H1 (cell line): ENCODE measurements at places on chromosomes 2 and 18. TPM values are rescaled to one million over a fixed set of nuclear protein-coding genes. Genes with fewer than 3 reads are reported as not detected.

- DNase-seq = no peak
These were observed 212.3 kb downstream of the SNTG2 start for GRCh38 chr2:1162768-1163584.

GRCh38 chr2:73933194-73933593 is 6.5 kb downstream of the DGUOK start:
- DNase-seq = no peak

GRCh38 chr18:55787536-55788073 is 199.6 kb upstream of the TCF4 start:
- DNase-seq = no peak

DNA sequence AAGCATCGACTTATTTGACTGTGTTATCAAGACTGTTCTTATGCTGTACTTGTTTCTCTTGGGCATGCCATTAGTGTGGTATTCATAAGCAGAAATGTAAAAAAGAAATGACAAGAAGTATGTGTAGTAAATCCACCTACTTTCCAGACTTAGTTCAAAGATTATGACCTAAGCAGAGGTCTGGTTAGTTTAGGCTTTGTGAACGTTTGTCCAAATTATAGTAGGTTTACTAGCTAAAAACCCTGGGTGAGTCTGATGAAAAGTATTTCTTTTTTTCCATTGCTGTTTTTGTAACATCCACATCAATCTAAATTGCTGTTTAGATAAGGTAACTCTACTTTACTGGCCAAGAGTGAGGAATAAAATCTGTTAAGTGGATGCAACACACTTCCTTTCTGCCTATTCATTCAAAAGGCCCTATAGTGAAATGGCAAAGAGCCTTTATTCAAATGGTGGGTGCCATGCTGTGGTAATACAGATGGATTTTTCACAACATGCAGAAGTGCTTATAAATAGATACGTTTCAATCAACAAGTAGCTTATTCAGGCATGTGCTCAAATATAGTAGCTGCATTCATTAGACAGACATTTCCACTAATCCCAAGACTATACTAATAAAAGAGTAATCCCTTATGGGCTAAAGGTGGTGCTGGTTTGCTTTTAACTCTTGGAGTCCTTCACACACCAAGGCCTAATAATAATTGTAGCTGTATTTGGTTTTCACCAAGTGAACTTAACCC is 122.5 kb upstream of the LTBP1 start:
- no peak for DNase-seq

DNA sequence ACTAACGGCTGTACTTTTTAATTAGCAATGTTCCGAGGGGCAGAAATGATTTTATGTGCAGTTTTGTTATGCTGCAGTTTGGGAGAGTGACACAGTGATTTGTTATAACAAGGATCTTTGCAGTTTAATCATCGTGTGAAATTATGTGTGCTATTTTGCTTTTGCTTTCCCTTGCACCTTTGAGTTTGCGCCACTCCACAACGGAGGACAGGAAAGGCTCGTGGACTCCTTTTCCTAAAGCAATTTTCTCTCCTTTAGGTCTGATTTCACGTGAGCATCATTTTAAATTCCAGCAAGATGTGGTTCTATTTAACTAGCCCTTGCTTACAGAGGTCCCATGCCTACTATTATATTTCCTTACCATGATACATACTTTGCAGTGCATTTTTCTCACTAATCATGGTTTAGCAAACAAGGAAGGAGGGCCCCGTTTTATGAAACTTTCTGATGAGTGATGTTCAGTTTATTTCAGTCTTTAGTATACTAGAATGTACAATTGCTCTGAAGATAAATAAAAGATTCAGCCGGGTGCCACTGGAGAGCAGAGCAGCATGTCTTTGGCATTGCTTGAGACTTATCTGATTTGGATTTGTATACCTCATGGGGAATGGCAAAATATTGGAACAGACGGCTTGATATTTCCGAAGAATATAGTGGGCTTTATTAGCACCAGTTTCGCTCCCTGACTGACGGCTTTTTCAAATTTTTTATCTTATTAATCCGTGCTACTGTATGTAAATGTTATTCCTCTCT is 528.2 kb upstream of the FANCL start:
- no peak for DNase-seq

GRCh38 chr2:200810252-200810997 is 1.3 kb upstream of the BZW1 start:
- no peak for DNase-seq

- DNase-seq = no peak
These were observed 15.8 kb upstream of the AGXT start for GRCh38 chr2:240852671-240853314.

DNA sequence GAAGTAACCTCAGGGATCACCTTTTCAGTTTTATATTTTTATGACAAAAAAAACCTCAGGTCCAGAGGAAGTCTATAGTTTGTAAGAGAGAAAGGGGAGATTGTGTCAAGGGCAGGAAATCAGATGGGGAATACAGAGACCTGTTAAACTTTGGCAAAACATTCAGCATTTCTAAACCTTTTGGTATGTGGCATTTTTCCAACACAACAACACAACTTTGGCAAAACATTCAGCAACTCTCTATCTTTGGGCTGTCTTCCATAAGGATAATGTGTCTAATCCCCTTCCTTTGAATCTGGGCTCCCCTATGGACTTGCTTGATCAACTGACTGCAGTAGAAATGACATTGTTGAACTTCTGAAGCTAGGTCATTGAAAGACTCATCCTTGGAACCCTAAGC is 220.6 kb upstream of the CCDC68 start:
- no peak for DNase-seq

DNA sequence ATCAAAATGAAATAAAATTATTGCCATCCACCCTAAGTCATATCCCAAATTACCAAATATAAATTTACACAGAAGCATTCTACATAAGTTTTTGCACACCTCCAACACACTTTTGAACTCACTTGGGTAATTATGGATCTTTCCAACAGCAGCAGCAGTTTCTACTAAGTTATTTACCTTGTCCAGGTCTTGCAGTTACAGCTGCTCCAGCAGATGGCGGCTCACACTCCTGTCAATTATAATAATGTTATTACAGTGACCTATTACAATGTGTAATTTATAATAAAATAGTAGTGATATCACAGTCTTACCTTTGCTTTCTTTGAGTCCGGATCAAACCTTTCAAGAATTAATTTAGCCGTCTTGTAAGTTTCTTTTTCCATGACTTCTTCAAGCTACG is 37.9 kb downstream of the LNPK start:
- DNase-seq = no peak

DNA sequence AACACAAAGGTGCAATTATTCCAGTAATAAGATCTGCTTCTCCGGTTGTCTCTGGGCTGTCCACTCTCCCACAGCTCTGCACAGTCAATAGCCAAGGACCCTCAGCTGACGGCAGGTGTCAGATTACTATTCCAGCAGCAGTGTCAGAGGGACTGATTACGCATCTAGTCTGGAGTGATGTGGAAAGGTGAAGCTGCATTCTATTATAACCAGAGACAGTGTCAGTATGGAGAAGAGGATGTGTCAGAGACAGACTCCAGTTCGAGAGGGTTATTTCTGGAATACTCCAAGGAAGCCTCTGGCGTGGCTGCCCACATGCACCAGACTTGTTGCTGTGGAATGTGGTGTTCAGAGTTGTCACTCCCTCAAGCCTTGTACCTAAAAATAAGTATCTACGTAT is 163.6 kb upstream of the TMEM200C start:
- DNase-seq = no peak

DNA sequence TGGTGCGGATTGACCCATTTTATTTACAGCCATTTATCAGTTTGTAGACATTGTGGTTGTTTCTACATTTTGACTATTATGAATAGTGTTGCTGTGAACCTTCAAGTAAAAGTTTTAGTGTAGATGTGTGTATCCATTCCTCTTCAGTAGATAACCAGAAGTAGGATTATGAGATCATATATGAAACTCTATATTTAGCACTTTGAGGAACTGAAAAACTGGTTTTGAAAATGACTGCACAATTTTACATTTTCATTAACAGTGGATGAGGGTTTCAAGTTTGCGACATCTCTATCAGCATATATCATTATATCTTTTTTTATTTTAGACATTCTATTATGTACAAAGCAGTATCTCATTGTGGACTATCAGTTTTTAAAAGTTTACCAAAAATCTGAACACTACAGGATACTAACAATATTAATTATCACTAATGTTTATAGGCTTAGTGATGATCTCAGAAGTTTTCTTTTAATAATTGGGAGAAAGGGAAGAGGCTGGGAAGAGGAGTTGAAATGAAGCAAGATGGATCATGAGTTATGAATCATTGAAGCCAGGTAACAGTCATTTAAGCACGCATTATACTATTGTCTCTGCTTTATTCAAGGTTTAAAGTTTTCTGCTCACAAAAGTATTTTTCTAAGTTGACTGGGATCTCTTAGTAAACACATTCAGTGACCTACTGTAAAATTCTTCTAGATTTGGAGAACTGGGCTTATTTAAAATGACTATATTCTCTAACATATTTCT is 329.0 kb upstream of the LRATD1 start:
- DNase-seq = no peak

GRCh38 chr2:105597011-105597805 is 147.5 kb upstream of the NCK2 start:
- DNase-seq = no peak

- DNase-seq = no peak
These were observed 861.6 kb downstream of the CBLN2 start for GRCh38 chr18:71682591-71682990.

DNA sequence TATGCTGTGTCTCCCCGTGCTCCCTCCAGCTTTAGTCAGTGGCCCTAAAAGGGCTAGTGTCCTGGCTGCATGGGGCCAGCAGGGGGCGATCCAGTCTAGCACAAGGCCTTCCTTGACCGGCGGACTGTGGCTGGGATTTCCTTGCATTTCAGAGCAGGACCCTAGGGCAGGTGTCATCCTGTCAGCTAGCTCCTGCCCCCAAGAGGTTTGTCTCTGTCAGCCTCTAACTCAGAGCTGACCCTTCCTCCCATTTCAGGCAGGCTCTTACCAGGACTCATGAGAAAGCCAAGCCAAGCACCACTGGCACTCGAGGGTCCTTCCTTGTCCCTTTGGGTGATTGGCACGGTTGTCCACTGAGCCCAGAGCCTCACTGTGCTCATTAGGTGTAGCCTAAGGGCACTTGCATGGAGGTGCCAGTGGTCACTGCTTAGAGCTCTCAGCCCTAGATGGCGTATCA is 140.3 kb downstream of the RPIA start:
- DNase-seq = peak; percentile 62

DNA sequence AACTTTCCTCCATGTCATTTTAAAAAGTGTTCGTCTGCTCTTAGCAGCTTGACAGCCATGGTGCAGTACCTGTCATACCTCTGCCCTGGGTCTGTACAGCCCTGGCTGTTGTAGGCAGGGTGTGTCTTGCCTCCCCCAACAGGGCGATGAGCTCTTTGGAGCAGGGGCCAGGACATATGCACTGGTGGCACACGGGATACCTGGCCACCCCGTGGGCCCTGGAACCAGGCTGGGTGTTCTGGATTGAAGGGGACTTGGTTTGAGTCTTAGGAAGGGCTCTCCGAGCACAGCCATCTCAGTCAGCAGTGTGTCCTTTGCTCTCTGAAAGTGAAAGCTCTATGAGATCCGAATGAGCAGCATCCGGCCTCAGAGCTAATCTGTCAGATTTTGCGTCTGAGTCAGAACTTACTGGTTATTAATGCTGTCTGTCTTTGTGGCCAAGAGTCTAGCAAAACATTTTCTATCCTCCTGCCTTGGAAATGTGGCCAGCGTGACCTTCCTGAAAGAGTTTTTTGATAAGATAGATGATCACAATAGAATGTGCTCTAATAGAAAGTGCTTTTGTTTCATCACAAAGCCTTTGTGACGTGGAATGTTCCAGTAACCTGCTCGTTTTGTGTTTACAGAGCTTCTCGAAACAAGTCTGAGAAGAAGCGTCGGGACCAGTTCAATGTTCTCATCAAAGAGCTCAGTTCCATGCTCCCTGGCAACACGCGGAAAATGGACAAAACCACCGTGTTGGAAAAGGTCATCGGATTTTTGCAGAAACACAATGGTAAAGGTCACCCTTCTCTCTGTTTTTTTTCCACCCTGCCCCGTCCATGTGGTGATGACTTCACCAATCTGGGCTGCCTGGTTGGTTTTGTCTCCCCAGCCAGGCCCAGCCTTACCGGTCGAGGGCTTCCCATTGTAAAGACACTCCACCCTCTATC is 77.3 kb upstream of the RPL31 start:
- no peak for DNase-seq

DNA sequence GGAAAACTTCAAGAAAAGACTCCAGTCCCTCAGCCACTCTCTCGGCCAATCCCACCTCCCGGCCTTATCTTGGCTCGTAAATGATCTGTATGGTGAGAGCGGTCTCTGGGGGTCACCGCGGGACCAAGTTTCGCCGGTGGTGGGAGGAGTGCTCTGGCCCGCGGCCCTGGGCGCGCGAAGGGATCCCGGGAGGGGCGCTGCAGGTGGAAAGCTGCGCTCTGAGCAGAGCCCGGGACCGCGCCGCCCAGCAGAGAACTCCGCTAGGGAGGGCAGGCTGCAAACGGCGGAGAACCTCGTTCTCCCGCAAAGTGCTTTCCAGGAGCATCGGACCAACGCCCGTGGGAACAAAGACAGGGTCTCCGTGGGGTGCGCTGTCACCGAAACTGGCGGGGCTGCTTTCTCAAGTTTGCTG is 622 bp downstream of the LRP2 start:
- no peak for DNase-seq

GRCh38 chr2:171909266-171909665 is 13.0 kb upstream of the HAT1 start:
- DNase-seq = no peak

GRCh38 chr2:205800773-205801172 is 118.5 kb downstream of the NRP2 start:
- DNase-seq = no peak

- DNase-seq = no peak
These were observed 71.1 kb upstream of the HPCAL1 start for GRCh38 chr2:10231551-10232085.

DNA sequence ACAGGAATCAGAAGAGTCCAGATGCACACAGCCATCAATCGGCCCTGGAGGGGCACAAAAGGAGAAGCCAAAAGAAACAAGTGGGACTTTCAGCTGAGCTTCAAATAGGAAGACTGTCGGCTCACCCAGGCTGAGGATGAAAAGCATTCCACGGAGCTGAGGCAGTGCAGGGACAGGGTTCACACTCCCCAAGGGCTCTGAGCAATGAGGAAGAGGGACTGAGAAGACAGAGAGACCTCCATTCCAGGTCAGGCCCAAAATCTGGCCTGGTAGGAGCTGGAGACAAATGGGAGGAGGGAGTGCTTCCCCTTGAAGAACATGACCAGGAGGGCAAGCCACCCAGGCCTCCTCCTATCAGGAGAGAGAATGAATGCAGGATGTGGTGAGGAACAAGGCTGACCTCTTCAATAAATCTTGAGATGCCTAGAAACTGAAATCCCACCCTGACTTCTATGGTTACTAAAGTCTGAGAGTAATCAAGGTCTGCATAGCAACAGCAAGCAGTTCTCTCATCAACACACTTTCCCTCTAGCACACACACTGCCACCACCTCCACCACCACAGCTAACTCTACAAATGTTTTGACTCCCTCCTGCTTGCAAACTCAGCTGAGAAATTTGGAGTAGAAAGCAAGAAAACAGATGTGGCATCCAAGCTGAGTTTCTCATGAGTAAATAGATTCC is 434.4 kb downstream of the TNS1 start:
- no peak for DNase-seq

The NPPC gene
- total RNA-seq = 2.1 and 4.7 TPM in 2 replicates

The ANKRD44 gene
- 1.3 TPM in 2 replicates for total RNA-seq

The PROKR1 gene
- 3.9 and 4.0 TPM in 2 replicates for total RNA-seq

The TTC27 gene
- total RNA-seq = 25.7 and 29.1 TPM in 2 replicates

The TMEM182 gene
- 3.1 and 4.3 TPM in 2 replicates for total RNA-seq

The INHA gene
- total RNA-seq = 0.65 and 0.73 TPM in 2 replicates

The CSRNP3 gene
- total RNA-seq = 6.5 and 6.7 TPM in 2 replicates

The IL36A gene
- total RNA-seq = not detected in 2 replicates

The EPB41L3 gene
- 12.8 and 16.1 TPM in 2 replicates for total RNA-seq

The LONRF2 gene
- 0.42 and 0.74 TPM in 2 replicates for total RNA-seq

The UPP2 gene
- not detected in 2 replicates for total RNA-seq
